A673 (cell line): ENCODE measurements at places on chromosomes 4 and X. TPM values are rescaled to one million over a fixed set of nuclear protein-coding genes. Genes with fewer than 3 reads are reported as not detected.

GRCh38 chr4:79850626-79851025, 222.4 kb downstream of the ANTXR2 start:
- H3K4me3 ChIP-seq = no peak overlapping the region
- no peak overlapping the region for H3K27ac ChIP-seq
- no peaks in the 10 kb centered on the region for H3K27me3 ChIP-seq

DNA sequence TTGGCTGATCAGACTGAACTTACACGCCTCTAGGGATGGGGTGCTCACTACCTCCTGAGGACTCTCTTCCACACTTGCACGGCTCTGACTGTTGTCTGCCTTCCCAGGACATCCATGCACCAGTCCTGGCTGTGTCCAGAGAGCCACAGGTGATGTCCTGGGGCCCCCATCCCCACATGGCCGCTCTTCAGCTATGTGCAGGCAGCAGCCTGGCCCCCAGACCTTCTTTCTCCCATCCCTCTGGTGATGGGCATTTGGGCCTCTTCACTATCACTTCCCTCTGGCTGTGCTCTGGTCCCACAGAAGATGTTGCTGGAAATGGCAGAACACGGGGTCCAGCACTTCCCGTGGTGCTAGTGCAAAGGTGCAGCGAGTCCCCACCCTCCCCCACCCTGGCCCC, 40.9 kb upstream of the HMX1 start:
- H3K4me1 ChIP-seq = no peaks in the 10 kb centered on the region
- no peak overlapping the region for H3K4me3 ChIP-seq

DNA sequence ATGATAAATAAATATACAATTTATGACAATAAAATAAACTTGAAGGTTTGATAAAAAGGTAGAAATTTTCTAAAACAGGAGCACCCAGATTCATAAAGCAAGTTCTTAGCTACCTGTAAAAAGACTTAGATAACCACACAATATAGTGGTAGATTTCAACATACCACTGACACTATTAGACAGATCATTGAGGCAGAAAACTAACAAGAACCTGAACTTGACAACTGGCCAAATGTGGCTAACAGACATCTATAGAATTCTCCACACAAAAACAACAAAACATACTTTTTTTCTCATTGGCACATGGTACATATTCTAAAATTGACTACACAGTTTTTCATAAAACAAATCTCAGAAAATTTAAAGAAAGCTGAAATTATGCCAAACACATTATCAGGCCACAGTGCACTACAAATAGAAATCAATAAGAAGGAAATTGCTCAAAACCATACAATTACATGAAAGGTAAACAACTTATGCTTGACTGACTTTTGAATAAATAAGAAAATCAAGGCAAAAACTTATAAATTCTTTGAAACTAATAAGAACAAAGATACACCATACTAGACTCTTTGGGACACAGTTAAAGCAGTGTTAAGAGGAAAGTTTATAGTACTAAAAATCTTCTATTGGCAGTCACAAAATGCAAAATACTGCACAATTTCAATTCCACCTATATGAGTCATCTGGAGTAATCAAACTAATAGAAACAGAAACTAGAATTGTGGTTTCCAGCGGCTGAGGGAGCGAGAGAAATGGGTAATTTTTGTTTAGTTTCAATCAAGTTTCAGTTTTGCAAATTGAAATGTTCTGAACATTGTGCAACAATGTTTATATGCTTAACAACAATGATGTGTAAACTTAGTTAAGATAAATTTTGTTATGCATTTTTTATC, 925.6 kb downstream of the SH3BGRL start:
- no peak overlapping the region for H3K4me3 ChIP-seq
- no peaks in the 10 kb centered on the region for H3K4me1 ChIP-seq
- H3K36me3 ChIP-seq = no peaks in the 10 kb centered on the region
- DNase-seq = no peak

DNA sequence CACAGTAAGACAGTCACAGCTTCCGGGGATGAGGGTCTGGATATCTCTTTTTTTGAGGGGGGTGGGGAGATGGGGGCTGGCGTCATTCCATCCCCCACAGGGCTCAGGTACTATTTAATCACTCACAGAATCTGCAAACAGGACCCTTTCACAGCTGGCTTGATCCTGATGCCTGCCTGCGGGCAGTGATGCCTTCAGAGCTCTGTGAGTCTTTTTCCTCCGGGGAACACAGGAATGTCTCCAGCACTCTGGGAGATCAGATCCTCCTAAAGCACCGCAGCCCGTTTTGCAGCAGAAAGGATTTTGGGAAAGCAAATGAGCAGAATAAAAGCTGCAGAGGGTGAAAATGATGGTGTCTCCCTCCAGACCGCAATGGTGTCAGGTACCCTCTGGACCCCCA, 13.2 kb upstream of the SHOX start:
- no peaks in the 10 kb centered on the region for H3K4me1 ChIP-seq
- H3K36me3 ChIP-seq = no peaks in the 10 kb centered on the region
- no peak overlapping the region for H3K4me3 ChIP-seq
- peaks cover 18% of the 10 kb centered on the region for H3K27me3 ChIP-seq

DNA sequence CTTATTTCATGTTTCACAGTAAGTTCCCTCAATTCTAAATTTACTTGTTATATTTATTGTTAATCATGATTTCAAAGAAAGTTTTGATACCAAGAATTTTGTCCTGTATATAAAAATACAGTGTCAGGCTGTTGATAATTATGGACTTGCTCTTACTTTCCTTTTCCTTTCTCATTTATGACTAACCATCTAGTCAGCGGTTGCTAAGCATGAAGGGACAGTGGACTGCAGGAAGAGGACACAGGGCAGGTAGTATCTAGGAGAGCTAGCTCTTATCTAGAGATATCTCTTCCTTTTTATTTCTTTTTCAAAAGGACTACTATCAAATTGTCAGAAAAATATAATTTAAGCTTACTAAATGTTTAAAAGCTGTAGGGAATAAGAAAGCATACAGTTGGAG, 1.6 kb downstream of the OPRPN start:
- no peaks in the 10 kb centered on the region for H3K27me3 ChIP-seq
- DNase-seq = no peak
- H3K4me1 ChIP-seq = no peaks in the 10 kb centered on the region
- H3K36me3 ChIP-seq = no peaks in the 10 kb centered on the region

DNA sequence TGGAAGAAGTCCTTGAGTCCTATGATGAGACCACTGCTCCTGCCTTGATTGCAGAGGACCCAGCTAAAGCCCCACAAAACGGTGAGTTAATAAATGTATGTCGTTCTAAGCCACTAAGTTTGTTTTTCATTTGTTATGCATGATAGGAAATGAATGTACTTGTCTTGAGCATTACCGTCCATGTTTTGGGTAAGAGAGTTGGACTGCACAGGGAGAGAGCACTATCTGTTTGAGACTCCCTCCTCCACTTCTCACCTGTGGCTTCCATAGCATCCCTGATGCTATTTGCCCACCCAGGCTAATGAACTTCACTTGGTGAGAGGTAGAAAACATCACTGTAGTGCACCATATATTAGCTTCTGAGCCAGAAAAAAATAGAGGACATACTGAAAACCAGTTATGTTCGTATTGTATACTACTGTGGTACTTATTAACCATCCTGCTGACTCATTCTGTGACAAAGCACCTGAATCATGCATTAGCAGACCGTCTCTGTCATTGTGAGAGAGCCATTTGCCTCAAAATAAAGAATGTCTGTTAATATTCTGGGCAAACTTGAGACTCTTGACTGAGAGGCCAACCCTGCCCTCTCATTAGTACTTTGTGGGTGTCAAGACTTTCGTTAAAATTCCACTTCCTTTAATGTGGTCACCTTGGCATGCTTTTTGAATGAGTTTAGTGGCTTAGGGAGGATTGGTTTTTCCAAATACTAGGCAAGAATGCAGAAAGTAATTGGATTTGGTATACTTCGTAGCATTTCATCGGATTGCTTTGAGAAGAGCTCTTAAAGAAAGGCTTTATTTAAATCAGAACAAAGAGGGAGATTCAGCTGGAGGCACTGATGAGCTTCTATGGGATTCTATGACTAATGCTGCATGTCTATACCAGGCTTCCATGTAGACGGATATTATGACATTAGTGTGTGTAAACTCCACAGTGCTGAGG, 99.3 kb upstream of the GRPR start:
- no peaks in the 10 kb centered on the region for H3K27me3 ChIP-seq
- DNase-seq = peak; percentile 83
- peaks cover 27% of the 10 kb centered on the region for H3K4me1 ChIP-seq
- no peaks in the 10 kb centered on the region for H3K36me3 ChIP-seq

- no peak overlapping the region for H3K4me3 ChIP-seq
- no peaks in the 10 kb centered on the region for H3K4me1 ChIP-seq
- no peak overlapping the region for H3K27ac ChIP-seq
- H3K36me3 ChIP-seq = no peaks in the 10 kb centered on the region
Measured at GRCh38 chr4:151555151-151555945, 146.4 kb downstream of the FHIP1A start.

DNA sequence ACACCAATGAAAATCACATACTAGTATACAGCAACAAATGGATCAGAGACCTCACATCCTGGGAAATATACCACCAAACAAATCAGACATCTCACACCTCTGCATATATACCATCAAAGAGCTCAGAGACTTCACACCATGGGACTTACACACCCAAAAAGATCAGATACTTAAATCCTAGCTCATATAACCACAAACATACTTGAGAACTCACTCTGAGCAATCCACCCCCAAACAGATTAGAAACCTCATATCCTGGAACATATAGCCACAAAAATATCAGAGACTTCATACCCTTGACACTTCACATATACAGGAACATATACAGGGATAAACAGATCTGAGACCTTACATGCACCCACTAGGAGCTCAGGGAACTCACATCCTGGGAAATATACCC, 32.1 kb downstream of the SUV39H1 start:
- no peaks in the 10 kb centered on the region for H3K4me1 ChIP-seq
- no peaks in the 10 kb centered on the region for H3K36me3 ChIP-seq
- no peak overlapping the region for H3K27ac ChIP-seq
- no peaks in the 10 kb centered on the region for H3K27me3 ChIP-seq

DNA sequence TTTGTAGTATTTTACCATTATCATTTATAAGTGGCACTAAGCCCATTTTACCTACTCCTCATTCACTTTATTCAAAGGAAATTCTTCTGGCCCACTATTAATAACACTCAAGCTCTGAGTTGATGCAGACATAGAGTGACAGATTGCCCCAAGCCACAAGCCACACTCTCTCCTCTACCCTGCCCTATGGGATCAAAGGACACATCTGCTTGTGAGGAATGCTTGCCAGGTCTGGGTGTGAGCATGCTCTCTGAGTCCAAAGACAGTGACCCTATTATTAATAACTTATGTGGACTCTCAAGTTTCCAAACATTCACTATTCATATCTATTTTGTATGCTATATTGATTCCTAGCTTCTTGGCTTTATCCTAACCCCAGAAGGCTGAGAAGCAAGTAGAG, 18.5 kb downstream of the ETNPPL start:
- no peaks in the 10 kb centered on the region for H3K36me3 ChIP-seq
- no peak for DNase-seq
- no peaks in the 10 kb centered on the region for H3K4me1 ChIP-seq
- no peak overlapping the region for H3K27ac ChIP-seq

The CPZ gene
- total RNA-seq = 0.28 and 0.34 TPM in 2 replicates

The C4orf54 gene
- not detected in 2 replicates for total RNA-seq

The SERPINA7 gene
- total RNA-seq = not detected in 2 replicates

The SCRG1 gene
- 0.09 TPM in 1 of 2 replicates, not detected in the other for total RNA-seq
